ENCODE measurements at places on chromosomes 5 and 9. TPM values are rescaled to one million over a fixed set of nuclear protein-coding genes. Genes with fewer than 3 reads are reported as not detected.

Gene KLHL3
- 4.0 TPM for total RNA-seq

Gene GMCL2
- not detected for total RNA-seq

Gene FRRS1L
- not detected for total RNA-seq

Gene TPPP
- total RNA-seq, result 0.21 TPM

Gene SH3RF2
- total RNA-seq, result not detected

Gene EQTN
- not detected for total RNA-seq
